ENCODE measurements at places on chromosomes 5 and 9.

GRCh38 chr9:94976077-94976476 lies 249.6 kb downstream of the AOPEP start:
- no peak for DNase-seq

DNA sequence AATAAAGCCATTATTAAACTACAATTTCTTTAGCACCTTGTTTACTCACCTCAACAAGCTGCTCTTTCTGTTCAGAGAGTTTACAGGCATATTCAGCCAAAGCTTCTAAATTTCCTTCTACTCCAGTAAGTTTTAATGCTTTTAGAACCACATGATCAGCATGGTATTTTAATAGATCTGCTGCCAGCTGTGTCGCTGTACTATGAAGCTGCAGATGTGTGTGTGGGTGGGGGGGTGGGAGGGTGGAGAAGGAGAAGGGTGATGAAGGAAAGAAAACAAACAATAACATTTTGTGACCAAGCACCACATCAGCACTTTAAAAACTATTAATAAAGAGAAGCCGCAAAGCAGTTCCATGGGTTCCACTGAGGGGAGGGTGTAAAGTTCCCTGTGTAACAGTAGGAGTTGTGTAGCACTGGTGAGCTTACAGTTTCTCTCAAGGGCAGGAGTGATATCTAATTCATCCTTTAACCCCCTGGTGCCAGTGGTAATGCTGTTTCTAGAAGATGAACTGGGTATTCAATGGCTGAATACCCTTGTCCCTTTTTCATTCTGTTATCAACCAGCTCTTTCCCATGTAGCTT lies 38.5 kb downstream of the ABITRAM start:
- DNase-seq = no peak

DNA sequence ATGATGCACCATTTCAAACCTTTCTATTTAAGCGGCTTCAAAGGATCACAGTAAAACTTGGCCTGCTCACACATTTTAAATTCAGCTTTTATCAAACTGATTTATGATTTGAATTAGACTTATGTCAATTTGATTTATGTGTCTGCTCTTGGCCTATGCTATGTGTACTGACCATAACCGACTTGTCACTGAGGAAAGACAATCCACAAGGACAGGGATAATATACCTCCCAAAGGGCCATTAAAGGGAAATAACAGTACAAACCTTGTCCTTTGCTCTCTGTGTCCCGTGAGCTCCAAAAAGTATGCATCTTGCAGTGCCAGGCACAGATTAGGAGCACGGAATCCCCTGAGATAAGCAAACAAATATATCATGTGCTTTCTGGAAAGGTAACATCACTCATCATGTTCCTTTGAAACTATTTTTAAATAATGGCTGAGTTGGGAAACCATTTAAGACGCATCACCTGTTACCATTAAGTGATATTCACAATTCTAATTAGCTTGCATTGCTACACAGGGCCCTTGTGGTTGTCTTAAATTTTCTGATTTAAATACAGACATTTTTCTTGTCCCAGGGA lies 31.9 kb upstream of the FTMT start:
- DNase-seq = no peak

DNA sequence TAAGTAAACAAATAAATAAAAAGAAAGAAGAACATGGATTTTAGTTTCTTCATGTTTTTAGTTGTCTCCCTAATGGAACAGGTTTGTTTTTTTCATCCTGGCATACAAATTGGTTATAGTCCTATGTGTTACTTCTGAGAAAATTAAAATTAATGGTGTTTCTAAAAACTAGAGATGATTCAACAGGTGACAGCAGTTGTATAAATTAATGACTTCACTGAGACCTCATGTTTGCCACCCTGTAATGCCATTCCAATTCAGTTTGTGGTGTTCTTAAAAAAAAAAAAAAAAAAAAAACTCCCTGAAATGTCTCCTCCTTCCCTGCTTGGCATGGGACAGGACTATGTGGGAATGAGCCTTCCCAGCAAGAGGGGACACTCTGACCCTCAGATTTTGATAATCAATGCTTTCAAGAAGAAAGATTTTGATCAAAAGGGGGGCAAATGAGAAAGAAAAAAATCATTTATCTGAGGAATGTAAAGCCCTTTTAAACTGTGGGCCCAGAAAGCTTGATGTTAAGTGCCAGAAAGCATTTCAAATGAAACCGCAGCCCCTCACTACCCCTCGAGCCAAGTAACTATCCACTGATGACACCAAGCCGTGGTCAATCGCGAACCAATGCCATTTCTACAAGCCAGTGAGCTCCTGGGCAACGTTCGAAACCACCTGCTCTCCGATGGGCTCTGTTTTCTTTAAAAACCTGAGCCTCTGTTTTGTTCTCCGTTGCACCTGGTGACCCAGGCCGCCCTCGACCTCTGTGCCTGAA lies 941 bp downstream of the EXD3 start:
- DNase-seq = no peak
